ENCODE measurements at places on chromosomes 2 and 18. TPM values are rescaled to one million over a fixed set of nuclear protein-coding genes. Genes with fewer than 3 reads are reported as not detected.

DNA sequence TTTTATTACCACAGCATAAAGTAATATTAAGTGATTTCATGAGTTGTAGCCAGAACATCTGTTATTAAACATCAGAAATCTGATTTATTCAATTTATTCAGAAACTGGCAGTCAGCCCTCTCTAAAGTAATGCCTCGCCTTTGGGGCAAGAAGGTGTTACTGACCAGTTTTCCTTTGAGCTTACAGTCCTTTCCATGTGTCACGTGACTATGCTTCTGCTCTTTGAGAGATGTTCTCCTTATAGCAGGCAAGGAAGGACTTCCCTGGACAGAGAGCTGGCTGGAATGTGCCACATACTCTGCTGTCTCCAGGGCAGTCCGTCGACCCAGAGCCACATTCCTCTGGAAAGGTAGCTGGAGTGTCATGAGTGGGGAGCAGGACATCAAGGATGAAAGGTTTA lies 119.7 kb downstream of the RDH14 start:
- no peak for DNase-seq

- no peak for DNase-seq
Observed at GRCh38 chr2:100702438-100703109, 117.4 kb upstream of the NPAS2 start.

DNA sequence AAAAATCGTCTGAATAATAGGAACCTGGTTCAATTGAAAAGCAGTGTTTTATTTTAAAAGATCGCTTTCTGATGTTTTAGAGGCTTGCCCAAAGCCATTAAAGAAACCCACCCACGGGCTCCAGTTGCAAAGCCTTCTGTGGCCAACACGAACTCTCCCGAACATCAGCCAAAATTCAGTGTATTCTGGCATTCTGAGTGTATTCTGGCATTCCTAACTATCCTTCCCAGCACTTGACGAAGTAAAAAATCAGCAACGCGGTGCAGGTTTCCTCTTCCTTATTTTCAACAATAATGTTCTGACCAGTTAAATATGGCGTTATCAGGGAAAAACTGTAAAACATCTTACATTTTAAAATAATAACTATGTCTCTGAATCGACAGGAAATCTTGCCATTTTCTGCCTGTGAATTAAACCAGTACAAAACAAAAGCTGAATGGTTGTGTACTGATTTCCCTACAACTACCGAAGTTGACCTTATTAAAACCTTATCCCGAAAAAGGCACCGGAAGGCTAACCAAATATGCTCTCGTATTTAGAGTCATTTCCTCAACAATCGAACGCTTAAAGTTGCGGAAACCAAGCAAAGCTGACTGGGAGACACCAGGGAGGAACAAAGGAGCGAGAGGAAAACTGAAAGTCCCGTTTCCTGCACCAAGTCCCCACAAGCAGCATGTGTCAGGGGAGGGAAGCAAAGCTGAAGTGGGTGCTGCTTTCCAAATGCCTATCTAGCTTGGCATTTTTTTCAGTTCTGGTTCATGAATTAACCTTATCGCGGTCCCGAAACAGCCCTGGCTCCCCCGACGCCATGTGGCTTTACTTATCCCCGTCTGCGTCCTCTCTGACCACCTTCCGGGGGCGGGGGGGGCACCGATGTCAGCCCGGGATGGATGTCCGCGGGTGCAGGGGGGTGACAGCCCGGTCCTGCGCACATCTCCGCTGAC lies 44.3 kb downstream of the ZNF516 start:
- peak; percentile 71 for DNase-seq

DNA sequence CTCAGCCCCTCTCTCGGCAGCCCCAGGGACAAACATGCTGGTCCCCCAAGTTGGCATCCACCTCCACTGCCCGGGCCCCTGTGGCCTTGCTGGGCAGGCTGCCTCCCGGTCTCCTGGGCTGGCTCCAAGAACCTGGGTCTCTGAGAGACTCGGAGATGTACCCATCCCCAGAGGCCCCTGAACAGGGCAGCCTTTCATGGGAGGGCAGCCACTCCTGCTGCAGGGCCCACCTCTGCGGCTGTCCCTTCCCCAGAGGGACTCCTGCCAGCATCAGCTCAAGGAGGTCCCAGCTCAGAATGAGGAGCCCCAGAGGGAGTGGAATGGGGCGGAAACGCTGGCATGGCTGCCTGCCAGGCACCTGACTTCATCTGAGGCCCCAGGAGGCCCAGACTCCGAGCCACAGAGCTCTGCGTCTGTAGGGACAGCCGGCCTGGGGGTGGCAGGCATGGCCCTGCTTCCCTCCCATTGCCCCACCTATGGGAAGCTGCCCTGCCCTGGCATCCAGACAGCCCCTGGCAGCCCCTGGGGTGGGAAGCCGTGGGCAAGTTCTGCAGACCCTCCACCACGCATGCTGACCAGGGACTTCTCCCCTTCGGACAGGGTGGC lies 857 bp upstream of the CROCC2 start:
- DNase-seq, result no peak

GRCh38 chr18:68467957-68468356 lies 247.0 kb downstream of the TMX3 start:
- DNase-seq, result no peak

DNA sequence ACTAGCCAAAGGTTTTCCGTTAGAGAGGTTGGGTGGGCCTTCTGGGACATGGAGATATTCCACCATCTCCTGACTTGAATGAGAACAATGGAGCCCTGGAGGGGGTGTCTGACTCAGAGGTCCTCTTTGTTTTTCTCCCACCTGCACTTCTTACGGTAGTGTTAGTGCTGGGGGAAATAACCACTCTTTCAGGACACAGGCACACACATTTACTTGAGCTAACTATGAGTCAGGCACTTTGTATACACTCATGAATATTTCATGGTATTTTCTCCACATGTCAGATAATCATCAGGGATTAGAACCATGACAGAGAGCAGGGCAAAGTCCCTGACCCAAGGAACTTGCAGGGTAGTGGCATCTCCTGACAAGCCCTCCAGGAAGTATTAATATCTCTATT lies 439.1 kb downstream of the TSN start:
- DNase-seq, result peak; percentile 59

GRCh38 chr2:240991378-240992263 lies 6.8 kb upstream of the SNED1 start:
- peak; percentile 99 for DNase-seq

GRCh38 chr2:109428841-109429566 lies 184.8 kb downstream of the SEPTIN10 start:
- no peak for DNase-seq

DNA sequence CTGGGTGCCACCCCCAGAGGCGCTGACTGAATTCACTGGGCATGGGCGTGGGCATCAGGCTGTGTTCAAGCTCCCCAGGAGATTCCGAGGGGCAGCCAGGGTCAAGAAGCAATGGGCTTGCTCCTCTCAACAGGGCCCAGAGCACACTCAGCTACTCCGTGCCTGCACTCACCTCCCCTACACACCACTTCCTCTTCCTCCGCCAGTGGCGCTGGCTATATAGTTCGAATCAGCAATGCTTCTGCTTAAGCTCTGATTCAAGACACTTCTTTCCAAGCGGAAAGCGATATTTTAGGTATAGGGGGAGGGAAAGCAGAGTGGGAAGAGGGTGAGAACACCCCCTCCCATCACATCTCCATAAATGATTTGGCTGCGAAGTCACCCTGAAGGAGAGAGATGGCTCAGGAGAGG lies 42.1 kb downstream of the CRACDL start:
- no peak for DNase-seq

DNA sequence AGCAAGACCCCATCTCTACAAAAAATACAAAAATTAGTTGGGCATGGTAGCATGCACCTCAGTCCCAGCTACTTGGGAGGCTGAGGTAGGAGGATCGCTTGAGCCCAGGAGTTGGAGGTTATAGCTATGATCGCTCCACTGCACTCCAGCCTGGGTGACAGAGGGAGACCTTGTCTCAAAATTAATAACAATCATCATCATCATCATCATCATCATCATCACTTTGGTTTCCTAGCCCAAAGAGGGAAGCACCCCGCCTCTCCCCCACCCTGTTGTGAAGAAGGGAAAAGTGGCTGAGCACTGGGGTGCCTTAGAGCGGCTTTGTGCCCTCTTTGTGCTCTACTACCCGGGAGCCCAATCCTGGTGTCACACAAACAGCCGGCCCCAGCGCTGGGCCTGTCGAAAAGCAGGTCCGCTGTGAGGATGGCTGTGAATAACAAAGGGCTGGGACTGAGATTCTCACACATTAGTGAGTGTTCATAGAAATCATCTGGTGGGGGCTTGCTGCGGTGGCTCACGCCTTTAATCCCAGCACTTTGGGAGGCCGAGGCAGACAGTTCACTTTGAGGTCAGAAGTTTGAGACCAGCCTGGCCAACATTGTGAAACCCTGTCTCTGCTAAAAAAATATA lies 42.6 kb upstream of the ASXL2 start:
- no peak for DNase-seq

DNA sequence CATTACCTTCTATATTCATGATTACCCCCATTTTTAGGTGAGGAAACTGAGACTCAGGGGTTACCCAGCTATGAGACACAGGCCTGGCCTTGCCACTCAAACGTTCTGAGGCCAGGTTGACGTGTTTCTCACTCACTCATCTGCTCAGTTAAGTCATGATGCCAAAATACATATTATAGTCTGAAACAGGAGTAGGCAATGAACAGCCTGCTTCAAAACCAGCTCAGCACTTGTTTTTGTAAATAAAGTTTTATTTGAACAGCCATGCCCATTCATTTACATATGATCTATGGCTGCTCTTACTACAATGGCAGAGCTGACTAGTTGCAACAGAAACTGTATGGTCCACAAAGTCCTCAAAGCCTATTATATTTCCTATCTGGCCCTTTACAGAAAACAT lies 74.1 kb upstream of the SMAD2 start:
- no peak for DNase-seq

DNA sequence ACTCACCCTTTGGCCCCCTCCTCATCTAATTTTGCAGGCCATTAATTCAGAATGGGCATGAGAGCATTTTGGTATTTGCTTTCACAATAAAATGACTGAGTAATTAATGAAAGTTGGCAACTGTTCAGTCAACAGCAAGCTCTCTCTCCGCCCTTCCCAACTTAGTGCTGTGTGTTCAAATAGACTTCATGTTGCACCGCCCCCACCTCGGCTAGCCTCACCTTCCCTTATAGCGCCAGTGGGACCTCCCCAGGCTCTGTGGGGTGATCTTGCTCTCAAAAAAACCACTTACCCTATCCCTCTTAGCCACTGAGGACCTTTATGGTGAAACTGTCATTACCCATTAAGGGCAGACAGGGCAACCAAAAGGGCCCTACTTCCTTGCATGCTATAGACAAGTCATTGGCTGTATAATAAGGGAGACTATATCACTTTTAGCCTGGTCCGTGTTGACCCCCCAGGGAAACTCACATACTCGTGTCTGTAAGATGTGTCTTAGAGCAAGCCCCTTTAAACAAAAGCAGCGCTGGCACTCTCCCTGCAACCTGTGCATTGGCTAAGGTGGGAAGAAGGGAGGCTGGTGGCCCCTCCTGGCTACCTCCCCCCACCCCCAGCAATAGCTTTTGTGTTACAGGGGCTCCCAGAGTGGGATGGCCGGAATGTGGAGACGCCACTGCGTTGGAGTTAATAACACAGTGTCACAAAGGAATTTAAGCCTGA lies 15.2 kb downstream of the EN1 start:
- no peak for DNase-seq

DNA sequence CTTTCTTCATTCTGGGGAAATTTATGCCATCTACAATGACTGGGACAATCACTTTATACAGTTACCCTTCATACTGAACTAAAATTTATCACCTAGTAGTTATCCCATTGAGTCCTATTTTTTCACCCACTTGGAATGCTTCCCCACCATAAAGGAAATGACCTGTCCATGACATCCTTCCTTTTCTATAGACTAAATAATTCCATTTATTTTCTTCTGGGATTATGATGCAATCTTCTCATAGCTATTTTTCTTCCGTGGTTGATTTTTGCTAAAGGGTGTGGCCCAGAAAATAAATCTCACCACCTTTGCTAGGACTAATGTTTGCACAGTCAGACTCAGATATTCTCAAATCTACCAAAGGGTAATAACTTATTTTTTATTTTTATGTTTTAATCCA lies 186.1 kb upstream of the NRXN1 start:
- DNase-seq, result no peak

VRK2 gene
- total RNA-seq, result 35.4 TPM

WDR35 gene
- total RNA-seq, result 10.5 TPM

AFF3 gene
- total RNA-seq, result not detected

EIF2AK3 gene
- total RNA-seq, result 19.7 TPM

TFCP2L1 gene
- total RNA-seq, result 0.28 TPM

ADGRF3 gene
- not detected for total RNA-seq

OSR1 gene
- total RNA-seq, result 0.17 TPM

Data from dermis blood vessel endothelial cell (primary cell).